GM12878 (cell line): ENCODE measurements at places on chromosomes 12 and 14.

DNA sequence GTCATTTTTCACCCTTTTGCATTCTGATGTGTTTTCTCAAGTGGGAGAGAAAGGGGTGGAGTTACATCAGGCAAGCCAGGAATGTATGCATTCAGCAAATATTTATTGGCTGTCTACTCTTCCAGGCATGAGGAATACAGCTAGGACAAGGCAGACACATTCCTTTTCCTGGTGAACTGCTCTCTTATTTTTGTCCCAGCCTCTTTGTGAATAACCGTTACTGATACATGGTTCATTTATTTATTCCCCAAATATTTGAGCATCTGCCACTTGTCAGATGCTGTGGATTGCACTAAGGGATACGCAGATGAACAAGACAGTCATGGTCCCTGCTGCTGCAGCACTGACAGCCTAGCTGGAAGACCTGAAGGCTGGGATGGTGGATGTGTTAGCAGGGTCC lies 6.1 kb downstream of the PELI2 start:
- no peak for DNase-seq

DNA sequence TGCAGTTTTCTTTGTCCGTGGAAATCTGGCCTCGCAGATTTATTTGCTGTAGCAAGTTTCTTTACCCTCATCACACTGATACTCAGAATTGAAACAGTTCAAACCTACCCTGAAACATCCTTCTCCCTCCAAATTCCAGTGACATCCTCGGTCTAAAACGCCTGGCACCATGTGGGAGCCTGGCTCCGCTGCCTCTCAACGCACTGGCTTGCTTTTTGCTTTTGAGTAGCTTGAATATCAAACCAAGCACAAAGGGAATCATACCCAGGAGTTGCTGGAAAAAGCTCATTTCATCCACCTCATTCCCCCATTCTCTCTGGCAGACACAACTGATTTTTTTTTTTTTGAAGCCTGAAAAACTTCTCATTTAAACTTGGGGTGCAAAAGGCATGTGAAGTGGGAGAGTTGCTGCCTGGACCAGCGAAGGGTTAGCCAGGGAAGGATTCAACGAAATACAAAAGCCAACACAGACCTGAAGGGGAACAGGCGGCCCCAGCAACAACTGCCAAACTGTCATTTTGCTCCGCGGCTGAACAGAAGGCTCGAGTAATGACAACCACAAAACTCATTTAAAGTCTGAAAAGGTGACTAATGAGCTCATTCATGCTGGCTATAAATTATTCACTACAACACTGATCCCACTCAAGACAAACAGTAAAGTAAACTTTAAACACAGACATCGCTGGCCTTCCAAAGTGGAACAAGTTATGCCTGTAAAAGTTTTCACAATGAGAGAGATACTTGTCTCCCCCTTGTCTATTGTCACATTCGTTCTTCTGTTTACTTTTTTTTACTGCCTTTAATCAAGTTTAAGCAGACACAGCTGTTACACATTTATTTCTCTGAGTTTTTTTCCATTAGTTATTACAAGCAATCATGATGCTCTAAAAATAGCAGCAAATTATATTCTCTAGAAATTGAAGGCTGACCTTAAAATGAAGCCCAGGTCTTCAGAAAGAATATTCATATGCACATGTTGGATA lies 12.5 kb upstream of the FOXN3 start:
- DNase-seq: no peak

DNA sequence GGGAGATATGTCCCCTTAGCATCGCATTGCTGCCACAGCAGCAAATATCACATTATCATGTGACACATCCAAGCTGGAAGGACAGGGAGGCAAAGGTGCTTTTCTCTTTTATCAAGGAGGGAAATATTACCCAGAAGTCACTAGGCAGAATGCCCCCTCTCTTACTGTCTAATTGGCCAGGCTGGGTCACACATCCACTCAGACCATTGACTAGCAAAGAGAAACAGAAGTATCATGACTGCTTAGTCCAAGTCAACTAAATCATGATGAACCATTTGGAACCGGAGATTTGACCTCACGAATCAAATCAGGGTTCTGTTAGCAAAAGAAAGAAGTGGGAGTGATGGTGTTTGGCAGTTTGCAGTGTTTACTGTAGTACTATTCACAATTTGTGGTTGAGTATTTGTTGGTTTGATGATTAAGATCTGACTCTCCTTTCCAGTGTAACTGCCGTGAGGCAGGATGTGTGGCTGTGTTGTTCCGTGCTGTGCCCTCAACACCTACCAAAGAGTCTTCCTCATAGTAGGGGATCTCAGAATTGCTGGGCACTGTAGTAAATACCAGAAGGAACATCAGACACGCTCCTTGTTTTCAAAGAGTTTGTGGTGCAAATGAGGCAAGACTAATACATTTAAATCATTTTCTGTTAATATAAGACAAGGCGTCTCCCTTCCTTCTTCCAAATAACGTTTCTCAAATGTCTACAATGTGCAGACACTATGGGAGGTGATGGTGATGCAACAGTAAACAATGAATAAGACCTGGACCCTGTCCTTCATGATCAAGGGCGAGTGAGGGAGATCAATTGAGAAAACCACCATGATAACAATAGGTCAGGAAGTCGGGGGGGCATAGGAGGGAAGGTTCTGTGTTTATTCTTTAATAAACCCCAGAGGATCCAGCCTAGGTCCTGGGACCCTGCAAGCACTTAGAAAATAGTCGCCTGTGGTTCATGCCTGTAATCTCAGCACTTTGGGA lies 194.4 kb upstream of the CRY1 start:
- DNase-seq: no peak

GRCh38 chr14:20614038-20614840 lies 23.1 kb upstream of the RNASE12 start:
- DNase-seq: no peak

DNA sequence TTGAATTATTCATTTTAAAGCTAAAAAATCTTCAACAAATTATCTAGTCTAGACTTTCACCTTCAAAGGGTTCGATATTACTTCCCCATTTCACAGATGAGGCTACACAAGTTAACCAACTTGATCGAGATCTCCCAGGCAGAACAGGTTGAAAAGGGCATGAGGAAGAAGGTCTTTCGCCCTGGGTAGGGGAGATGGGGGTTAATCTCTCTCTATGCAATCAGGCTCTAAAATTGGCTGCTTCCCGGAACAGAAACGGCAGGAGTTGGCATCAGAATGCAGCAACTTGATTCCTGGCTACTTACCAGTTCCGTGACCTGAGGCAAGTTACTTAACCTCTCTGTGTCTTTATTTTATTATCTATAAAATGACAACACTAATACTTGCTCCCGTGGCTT lies 2.4 kb upstream of the CISTR start:
- no peak for DNase-seq

- no peak for DNase-seq
These were observed 693.8 kb downstream of the BCL11B start for GRCh38 chr14:98578204-98578603.

DNA sequence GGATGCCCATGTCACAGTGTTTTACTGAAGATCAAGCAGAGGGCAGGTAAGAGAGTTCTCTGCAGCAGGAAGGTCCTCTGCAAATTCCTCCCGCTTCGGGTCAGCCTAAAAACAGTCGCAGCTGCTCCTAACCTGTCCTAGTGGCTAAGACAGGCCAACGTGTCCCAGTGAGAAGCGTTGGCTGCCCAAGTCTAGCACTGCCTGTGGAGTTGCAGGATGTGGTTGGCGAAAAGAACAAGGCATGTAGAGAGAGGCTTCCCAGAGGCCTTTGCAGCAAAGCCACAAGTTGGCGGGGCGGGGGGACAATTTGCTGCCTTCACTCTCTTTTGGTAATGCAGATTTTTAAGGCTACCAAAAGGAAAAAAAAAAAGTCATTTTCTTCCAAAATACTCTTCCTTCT lies 340.1 kb downstream of the BCL11B start:
- DNase-seq: no peak

GRCh38 chr12:124756166-124756565 lies 107.5 kb downstream of the SCARB1 start:
- no peak for DNase-seq

- DNase-seq: no peak
These were observed 74.6 kb downstream of the AKAP6 start for GRCh38 chr14:32403688-32404087.

DNA sequence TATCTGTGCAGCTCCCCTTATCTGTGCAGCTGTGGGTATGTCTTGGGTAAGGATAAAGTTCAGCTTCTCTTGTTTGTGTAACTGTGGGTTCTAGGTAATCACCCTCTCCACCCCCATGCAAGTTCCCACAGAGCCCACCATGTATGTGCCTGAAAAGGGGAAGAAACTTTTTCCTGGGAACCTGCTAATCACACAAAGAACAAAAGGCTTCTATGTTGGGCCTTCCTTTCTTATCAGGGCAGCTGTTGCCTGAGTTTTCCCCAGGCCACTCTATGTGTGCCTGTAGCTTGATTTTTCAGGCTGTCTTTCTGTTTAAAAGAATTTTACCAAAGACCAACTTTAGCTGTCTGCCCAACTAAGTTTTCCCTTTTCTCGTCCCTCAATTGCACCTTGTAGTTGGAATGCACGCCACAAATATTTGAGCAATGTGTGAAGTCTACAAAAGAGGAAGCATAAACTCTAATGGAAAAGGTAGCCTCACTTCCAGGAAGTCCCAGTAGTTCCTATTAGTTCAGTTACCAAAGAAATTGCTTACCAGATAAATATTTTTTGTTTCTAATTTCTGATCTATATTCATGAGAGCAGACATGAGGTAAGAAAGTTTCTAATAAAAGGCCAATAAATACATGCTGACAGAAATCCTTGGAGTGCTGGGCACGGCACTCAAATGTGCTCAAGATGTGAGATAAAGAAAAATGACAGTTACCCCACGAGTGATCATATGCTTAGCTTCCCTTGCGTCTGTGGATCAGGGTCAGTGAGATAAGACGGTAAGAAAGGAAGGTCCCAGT lies 2.7 kb upstream of the GALC start:
- no peak for DNase-seq

DNA sequence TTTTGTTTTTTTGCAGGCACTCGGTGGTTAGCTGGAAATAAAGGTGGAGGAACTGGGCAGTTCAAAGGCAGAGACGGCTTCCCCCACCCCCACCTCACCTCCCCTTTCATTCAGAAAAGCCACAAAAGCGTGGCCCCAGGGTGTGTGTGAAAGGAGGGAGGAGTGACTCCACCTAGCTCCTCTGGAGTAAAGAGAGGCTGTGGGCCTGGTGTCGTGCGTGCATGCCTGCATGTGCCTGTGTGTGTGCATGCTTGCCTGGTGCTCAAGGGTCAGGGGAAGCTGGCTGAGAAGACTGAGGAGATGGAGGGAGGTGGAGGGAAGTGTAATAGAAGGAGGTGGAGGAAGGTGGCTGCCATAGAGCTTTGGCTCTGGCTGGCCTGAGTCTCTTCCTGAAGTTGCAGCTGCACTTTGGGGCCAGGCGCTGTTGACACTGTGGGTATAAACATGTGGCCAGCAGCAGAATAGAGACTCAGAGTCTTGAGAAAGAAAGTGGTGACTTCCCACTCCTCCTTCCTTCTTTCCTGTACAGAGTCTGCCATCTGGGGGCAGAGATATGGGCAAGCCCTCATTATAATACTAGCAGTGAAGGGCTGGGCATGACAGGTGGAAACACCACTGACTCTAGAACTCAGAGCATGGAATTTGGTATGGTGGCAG lies 36.9 kb upstream of the SINHCAF start:
- peak; percentile 46 for DNase-seq

DNA sequence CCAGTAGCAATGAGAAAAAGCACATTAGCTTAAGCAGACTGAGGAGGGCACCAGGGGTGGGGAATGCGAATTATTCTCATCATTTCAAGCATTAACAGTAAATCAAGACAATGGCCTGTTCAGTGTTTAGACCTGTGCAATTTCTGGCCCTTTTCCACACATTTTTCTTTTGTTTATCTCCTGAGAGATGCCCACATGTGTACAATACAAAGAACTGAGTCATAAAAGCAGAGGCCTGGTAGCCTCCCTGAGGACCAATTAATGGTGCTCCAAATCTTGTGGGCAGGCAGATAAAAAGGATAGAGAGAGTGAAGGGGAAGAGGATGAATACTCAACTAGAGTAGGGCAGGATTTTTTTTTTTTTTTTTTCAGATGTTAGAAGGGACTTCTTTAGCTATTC lies 480.8 kb downstream of the RERGL start:
- no peak for DNase-seq

DNA sequence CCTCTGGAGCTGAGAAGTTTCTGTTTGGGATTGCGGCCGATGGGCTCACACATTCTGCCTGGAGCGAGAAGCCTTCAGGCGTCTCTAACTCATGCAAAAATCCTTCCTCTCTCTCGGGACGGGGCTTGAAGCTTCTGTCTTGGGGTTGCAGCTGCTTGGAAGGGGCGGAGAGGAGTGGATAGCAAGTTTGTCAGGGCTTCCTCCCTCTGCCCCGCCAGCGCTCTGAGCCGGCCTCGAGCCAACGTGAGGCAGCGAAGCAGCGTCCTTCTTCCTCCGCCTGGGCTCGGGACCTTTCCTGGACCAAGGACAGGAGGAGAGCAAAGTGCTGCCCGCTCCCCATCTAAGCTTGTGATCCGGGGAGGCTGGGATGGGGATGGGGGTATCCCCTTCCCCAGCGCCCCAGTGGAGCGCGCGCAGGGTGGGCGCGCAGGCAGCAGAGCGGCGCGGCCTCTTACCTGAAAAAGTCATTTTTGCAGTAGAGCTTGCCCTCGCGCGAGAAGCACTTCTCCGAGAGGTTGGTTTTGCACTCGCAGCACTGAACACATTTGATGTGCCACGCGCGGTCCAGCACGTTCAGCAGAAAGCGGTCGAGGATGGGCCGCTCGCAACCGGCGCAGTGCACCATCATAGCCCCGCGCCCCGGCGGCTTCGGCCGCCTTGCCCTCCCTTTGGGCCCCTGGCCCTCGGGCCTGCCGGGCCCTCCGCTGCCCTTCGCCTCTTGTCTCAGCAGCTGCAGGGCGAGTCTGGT lies 626 bp downstream of the LHX5 start:
- no peak for DNase-seq

DNA sequence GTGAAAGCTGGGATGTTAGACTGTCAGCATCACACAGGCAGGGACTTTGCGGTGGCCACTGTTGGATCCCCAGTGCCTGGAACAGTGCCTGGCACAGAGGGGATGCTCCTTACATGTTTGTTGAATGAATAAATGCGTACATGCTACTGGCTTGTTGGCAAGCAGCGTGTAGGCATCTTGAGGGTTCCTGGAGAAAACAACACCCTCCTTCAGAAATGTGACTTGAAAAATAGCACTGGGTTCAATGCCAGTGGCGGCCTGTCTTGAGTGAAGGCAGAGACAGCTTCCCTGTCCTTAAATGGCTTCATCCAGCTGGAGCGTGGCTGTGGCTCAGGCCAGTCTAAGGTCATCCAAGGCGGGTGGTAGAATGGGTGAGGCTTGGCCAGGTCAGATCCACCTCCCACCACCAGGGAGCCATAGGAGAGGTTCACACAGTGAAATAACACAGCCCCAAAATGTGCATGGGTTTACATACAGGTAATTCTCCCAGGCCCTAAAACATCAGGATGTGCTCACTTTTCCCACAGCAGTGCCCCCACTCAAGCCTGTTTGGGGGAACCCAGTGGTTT lies 171.4 kb downstream of the PHETA1 start:
- no peak for DNase-seq

GRCh38 chr14:85358136-85358785 lies 171.7 kb upstream of the FLRT2 start:
- no peak for DNase-seq

DNA sequence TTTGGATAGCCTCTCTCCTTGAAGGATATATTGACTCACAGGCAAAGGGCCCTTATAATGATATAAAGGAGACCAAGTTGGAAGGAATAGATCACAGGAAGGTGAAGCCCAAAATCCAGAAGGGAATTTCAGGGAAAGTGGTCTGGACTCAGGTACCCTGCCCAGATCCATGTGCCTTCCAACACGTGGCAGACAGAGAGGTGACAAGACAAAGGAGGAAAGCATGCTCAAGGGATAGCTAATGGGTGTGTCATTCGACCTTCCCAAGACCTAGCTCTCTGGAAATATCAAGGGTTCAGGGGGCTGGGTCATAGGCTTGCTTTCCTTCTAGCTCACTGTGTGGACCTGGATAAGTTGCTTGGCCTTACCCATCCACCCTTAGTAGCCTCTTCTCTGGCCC lies 214.3 kb downstream of the ZFP36L1 start:
- no peak for DNase-seq
